NCI-H2081 treated with DMSO at 0.1 percent for 48 hours (cell line): ENCODE measurements at places on chromosomes 12 and 14.

- DNase-seq = no peak
These were observed 36.4 kb upstream of the FICD start for GRCh38 chr12:108478611-108479206.

GRCh38 chr14:38108681-38109080, 99.0 kb upstream of the SSTR1 start:
- DNase-seq = no peak

- DNase-seq = no peak
These were observed 62.5 kb downstream of the PKP2 start for GRCh38 chr12:32834122-32834521.

- no peak for DNase-seq
These were observed 860.9 kb upstream of the MDGA2 start for GRCh38 chr14:48536318-48536717.
